ENCODE measurements at places on chromosomes 2 and 18. TPM values are rescaled to one million over a fixed set of nuclear protein-coding genes. Genes with fewer than 3 reads are reported as not detected.

The FOSL2 gene
- 120 TPM for total RNA-seq

- no peak for DNase-seq
Observed at GRCh38 chr2:159187106-159187505, 99.4 kb downstream of the WDSUB1 start.

The RMDN2 gene
- total RNA-seq = 11.8 TPM

DNA sequence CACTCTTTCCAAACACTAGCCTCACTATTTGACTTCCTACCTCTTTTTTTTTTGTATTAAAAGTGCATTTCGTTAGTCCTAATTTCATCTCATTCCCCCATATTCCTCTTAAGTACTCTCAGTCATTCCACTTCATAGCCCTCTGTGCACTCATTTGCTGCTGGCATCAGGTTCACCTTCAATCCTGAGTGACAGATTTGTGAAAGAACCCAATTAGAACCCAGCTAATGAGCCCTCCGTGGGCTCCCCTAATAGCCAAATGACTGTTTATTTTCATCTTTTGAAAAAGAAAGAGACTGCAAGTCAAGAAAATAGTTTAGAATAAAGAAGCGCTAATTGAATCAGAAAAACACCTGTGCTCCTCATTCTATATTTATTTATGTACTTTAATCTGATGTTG is 512.1 kb upstream of the LRATD1 start:
- DNase-seq = no peak

The LINC00305 gene
- total RNA-seq = not detected

The REG3G gene
- total RNA-seq = not detected

- no peak for DNase-seq
Observed at GRCh38 chr2:177072090-177072489, 140.5 kb upstream of the HNRNPA3 start.

GRCh38 chr2:241726459-241726858 is 8.0 kb upstream of the D2HGDH start:
- no peak for DNase-seq

GRCh38 chr2:235162082-235162836 is 210.4 kb downstream of the SH3BP4 start:
- DNase-seq = no peak

DNA sequence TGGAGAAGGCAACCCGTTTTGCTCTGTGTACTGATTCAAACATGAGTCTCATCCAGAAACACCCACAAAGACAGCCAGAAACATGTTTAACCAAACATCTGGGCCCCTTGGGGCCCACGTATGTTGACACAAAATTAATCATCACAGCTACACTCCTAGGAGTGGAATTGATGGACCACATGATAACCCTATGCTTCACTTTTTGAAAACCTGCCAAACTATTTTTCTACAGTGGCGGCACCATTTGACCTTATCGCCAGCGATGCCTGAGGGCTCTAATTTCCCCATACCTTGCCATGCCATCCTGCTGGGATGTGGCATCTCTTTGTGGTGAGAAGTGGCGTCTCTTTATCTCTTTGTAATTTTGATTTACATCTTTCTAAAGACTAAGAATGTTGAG is 38.5 kb downstream of the PSMG2 start:
- DNase-seq = no peak

The ASB18 gene
- total RNA-seq = not detected

The SMYD1 gene
- 14.6 TPM for total RNA-seq

- no peak for DNase-seq
Observed at GRCh38 chr2:132747046-132747445, 77.0 kb upstream of the LYPD1 start.

DNA sequence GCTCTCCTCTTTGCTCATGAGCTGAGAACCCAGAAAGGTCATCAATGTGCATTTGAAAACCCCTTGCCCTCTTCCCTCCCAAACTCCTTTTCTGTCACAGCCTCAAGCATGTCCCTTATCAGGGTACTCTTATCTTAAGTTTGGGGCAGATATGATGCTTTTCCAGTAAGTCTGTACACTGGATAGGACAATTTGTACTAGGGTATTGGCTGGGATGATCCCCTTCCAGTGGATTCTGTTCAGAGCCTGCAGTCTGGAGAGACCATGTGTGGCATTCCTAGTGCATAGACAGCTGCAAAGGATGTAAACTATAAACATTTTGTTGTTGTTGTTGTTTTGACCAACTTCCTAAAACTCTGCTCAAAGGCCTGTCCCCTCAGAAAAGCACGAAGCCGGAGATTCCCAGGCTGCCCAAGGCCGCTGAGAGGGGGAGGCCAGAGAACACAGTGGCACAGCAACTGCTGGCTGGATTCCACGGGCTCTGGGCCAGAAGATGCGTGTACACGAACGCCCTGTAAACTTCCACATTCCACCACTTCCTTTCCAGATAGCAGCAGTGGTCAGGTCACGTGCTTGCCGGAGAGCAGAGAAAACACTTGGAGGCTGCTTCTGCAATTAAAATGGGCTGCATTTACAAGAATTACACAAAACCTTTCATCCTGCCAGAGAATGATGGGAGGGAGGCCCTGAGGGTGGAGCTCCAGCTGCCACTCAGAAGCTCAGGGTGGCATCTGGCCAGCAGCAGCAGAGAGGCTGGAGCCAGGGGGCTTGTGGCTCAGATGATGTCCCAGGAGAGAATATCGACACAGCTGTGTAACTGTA is 42.1 kb downstream of the BMP10 start:
- peak; percentile 98 for DNase-seq

GRCh38 chr2:119671016-119671415 is 8.0 kb upstream of the TMEM177 start:
- DNase-seq = no peak

DNA sequence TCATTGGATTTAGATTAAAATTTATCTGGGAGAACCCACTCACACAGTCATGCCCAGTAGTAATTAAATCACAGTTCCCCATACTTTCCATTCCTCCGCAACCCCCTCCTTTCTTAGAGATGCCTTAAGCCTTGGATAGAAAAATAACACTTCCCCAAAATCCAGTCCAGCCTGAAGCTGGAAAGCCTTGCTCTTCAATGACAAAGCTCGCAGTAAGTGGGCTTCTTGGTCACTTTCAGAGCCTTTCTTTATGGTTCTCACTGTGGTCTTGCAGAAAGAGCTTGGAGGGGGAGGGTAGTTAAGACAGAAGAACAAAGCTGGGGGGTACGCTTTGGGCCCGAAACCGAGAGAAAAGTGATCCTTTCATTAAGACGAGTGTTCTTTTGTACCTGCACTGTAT is 802.1 kb upstream of the POU3F3 start:
- DNase-seq = no peak

GRCh38 chr2:33907866-33908265 is 308.8 kb upstream of the FAM98A start:
- no peak for DNase-seq

DNA sequence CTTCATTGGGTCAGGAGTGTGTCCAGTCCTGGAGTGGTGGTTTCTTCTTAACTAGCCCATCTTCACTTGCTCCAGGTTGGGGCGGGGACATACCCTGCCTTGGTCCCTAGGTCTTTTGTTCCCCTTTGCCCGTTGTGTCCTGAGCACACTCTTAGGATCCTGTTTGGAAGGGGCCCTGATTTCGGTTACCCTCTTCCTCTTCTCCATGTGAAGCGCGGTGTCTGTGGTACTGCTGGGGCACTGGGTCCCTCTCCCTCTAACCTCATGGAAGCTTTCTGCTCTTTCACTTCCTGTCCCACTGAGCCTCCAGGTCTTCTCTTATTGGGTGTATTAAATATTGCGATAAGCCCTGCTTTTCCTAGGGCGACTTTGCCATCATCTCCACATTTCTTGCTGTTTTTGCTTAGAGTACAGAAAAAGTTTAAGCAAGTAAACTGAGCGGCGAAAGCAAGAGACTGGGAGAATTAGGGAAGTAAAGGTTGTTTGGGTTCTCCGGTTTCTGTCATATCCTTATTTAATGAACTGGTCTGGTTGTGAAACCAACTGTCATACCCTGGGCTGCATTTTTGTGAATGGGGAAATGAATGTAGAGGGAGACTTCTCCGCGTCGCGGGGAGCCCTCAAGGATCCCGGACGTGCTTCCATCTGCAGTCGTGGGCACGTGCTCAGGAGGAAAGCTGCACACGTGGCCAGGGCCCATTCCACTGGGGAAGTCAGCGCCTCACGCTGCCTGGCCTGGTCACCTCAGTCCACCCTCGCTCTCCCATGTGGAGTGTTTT is 73.8 kb upstream of the B3GNT7 start:
- no peak for DNase-seq

The MORN2 gene
- 10.8 TPM for total RNA-seq

- no peak for DNase-seq
Observed at GRCh38 chr18:69349912-69350597, 50.6 kb upstream of the DOK6 start.

DNA sequence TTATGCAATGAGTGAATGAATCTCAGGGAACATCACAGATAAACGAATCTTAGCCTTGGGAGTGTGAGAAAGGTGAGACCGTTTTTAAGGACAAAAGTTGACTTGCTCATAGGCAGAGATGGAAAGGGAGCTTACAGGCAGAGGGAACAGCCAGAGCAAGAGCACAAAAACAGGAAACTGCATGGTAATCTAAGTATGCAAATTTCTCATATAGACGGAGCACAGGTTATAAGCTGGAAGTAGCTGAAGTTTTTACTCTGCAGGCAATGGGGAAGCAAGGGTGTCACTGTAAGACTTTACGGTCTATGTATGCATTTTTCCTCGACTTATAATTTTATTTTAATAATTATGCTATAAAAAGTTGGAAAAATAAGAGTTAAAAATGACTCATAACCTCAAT is 44.8 kb upstream of the STRN start:
- no peak for DNase-seq

The AQP12B gene
- total RNA-seq = not detected

GRCh38 chr2:191318729-191319078 is 73.5 kb downstream of the MYO1B start:
- peak; percentile 77 for DNase-seq

GRCh38 chr2:105454801-105455485 is 56.1 kb upstream of the FHL2 start:
- no peak for DNase-seq

The ANKRD30BL gene
- total RNA-seq = not detected

GRCh38 chr2:135817951-135818350 is 19.0 kb downstream of the LCT start:
- no peak for DNase-seq

The GAREM2 gene
- 3.3 TPM for total RNA-seq
